ENCODE measurements at places on chromosomes 4 and X.

DNA sequence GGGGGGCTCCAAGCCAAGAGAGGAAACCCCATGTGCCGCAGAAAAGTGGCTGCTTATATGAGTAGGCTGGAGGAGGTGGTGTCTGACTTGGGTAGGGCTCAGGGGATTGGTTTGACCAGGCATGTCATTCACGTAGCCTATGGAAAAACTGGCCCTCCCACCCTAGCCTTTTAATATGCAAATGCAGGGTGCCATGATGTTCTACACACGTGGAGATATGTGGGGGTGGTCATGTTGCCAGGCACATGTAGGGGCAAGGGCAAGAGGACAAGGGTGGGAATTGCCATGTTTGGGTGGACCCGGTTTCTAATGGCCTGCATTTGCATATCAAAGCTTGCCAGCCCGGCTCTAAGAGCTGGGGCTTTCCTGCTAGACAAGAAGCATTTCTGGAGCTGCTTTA lies 86.9 kb upstream of the SHISA3 start:
- DNase-seq, result no peak

DNA sequence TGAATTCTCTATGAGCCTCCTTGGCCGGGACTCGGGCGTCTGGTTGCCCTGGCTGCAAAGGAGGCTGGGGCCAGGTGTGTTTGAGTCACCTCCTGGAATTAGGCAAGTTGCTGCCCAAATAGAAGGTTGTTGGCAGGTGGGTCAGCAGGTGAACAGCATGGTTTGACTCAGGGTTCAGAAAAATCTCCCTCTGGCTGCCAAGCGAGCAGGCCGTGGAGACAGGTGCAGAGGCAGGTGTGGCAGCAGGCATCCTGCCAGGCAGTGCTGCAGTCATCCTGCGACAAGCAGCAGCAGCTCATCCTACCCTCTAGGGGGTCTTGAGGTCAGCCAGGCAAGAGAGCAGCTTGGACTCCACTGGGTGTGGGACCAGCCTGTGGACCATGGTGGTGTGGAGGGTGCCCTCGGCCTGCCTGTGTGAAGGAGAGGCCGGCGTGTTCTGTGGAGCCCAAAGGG lies 8.2 kb downstream of the MSANTD1 start:
- no peak for DNase-seq

GRCh38 chr4:148076964-148077363 lies 345.1 kb downstream of the ARHGAP10 start:
- DNase-seq, result no peak

GRCh38 chr4:112895811-112896608 lies 153.4 kb upstream of the ANK2 start:
- no peak for DNase-seq
